ENCODE measurements at places on chromosomes 6 and 20.

GRCh38 chr6:30885481-30885998, 1.2 kb downstream of the DDR1 start:
- DNase-seq, result peak; percentile 41

DNA sequence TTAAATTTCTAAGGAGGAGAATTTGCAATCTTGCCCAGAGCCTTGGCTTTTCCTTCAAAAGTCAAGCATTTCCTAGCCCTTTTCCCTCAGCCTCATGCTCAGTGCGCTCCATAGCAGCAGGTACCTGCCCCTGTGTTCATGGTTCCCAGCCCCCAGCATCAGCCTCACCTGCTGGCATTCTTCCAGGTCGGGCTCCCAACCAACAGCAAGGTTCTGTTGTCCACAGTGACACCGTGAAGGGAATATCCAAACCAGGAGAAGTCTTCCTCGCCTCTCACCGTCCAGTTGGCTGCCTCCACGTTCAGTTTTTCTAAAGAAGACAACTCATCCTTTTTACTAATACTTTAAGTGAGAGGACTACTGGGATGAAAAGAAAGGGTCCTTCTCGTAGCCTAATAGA, 42.7 kb downstream of the GPLD1 start:
- no peak for DNase-seq

DNA sequence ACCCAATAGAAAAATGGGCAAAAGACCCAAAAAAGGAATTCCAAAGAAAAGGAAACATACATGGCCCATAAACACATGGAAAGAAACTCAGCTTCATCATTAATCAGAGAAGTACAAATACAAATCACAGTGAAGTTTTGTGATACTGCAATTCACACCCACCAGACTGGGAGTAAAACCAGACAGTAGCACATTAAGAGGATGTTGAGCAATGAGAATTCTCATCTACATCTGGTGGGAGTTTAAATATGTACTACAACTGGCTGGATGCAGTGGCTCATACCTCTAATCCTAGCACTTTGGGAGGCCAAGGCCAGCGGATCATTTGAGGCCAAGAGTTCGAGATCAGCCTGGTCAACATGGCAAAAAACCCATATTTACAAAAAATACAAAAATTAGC, 125.7 kb upstream of the PHACTR1 start:
- no peak for DNase-seq

GRCh38 chr20:2255926-2256531, 39.8 kb upstream of the TGM3 start:
- DNase-seq, result no peak

- DNase-seq, result no peak
Measured at GRCh38 chr20:51446656-51447055, 95.9 kb downstream of the NFATC2 start.

DNA sequence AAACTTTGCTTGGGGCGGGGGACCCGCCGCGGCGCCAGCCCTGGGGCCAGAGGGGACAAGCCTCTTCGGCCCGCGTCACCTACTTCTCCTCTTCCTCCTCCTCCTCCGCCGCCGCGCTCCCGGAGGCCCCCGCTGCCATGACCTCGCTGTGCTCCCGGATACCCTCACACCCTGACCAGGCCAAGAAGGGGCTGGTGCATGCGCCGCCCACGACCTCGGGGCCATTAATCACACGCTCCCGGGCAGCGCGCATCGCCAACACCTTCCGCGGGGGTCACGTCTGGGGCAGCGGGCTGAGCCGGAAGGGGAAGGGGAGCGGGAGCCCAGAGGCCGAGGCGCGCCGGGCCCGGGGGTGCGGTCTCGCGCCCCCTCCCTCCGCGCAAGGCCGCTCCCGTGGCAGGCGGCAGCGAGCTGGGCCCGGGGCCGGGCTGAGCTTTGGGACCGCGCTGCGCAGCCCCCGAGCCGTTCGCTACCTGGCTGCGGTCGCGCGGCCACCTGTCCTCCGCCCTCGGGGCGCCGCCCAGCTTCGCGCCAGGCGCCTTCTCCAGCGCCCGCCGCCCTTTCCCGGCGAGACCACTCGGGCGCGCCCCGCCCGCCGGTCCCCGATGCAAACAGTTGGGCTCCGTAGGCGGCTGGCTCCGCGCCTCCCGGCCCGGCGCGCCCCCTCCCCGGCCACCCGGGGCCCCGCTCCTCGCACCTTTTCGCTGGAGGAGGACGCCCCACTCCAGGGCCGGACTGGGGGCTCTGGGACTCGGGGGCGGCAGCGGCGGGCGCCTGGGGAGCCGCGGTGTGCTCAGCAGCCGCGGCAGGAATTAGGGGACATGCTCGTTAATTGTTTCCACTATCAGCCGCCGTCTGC, 575 bp upstream of the CNR1 start:
- DNase-seq, result peak; percentile 41

DNA sequence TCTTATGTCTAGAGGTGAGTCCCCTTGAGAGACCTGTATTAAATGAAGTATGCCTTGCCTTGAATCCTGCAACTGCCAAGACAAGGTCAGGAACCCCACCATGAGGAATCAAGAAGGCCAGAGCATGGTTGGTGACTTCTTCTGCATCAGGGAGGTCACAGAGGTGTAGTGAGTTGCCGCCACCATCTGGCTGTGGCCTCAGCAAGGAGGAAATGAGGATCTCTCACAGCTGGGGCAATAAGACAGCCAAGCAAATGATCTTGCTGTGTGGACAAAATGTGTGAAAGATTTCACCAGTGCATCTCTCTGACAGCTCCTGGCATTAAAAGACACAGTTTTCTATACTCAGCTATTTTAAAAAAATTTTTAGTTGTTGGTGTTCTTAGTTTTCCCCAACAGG, 611.0 kb downstream of the DOK5 start:
- no peak for DNase-seq

- no peak for DNase-seq
Measured at GRCh38 chr6:21928827-21929226, 335.3 kb downstream of the SOX4 start.

GRCh38 chr20:51311636-51312479, 230.7 kb downstream of the NFATC2 start:
- DNase-seq, result no peak

DNA sequence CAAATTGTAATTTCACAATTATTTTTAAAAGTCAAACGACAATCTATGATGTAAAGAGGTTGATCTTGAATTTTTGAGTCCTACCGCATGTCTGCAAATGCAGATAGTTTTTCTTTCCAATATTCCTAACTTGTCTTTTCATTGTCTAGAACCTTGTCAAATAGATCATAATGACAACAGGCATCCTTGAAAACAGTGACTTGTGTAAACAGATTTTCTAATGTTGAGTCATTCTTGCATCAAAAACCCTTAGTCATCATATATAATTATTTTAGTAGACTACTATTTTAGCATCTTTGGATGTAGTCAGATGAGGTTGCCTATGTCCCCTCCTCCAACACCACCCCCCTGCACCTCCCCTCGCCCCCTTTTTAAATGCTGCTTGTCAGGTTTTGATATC, 43.8 kb downstream of the BMP6 start:
- DNase-seq, result no peak

DNA sequence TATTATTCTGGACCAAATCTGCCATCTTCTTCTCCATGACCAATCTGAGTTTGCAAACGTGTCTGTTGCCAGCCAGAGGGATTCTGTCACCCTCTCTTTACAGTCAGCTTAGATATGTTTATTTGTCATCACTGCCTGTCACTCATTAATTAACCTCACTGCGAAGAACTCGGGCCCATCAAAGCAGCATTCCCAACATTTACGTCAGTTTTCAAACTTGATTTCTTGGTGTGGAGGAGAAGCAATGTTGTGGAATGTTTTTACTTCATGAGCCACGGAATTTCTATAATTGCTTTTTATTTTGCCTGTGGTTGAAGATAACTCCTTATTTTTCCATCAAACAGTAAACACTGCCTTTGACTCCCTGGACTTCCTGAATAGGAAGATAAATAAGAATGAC, 91.8 kb upstream of the CNKSR3 start:
- DNase-seq, result no peak

DNA sequence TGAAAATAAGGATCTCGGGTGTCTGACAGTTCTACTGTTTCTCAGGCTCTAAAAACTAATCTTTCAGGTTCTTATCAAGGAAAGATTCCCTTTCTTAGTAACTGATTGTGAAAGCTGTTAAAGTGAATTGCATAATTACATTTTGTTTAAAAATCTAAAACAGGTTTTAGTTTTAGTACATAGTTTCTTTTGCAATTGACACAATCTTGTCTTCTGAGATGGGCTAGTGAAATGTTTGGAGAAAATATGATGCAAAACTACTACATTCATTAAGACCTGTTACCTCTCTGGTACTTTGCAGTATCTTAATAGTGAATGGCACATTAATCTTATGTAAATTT, 298.4 kb downstream of the UTRN start:
- DNase-seq, result peak; percentile 25

DNA sequence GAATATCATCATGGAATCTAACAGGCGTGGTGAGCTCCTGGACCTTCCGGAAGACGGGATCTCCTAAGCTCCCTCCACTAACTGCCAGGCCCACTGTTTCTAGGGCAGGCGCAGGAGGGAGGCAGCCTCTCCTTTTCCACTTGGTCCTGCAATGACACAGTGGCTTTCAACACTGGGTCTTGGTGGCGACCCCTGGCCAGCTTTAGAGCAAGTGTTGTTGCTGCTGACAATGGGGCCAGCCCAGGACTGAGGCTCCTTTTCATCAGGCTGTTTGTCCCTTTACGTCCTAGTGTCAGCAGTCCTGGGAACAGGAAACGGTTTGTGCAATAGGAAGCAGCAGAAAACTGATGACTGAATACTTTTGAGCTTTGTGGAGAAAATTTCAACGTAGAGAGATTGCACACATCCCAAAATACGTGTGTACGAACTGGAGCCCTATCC, 9.7 kb upstream of the QKI start:
- no peak for DNase-seq

DNA sequence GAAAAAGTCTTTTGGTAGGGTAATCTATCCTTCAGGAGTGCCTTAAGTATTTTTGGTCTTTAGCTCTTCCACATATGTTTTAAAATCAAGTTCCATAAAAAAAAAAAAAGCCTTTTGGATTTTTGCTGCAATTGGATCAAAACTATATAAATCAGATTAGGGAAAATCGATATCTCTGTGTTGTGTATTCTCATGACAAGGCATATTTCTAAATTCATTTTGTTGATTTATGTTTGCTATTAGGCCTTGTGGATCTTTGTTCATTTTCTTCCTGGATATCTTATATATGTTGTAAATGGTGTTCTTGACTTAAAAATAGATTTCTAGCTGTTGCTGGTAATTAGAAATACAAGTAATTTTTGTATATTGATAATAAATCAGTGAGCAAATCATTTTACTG, 8.8 kb downstream of the HSF2 start:
- no peak for DNase-seq

GRCh38 chr6:135403584-135403983, 94.0 kb downstream of the AHI1 start:
- no peak for DNase-seq

DNA sequence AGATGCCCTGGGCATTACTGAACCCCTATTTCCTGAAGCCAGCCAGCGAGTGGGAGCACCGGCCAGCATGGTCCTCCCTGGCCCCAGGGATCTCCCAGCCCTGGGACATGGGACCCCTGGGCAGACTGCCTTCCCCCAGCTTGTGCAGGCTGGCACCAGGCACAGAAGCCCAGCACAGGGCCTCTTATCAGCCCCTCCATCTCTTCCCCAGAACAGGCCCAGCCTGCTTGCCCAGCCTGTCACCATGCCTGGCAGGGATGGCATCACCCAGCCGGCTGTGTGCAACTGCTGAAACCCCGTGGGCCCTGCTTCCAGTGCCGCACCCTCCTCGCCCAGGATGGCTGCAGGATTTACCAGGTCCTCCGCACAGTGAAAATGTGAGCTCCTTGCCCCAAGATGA, 6.1 kb upstream of the OSBPL2 start:
- no peak for DNase-seq

All from NCI-H1105 treated with DMSO at 0.1 percent for 48 hours (cell line).